Motor neuron (in vitro differentiated cells): ENCODE measurements at places on chromosomes 3 and 15.
A peak's percentile ranks its signal among the peaks of the same experiment; 100 is the strongest.

- no peak for ATAC-seq
These were observed 57.9 kb downstream of the RASA2 start for GRCh38 chr3:141544697-141545096.

- no peak for ATAC-seq
These were observed 33.8 kb downstream of the NR1I2 start for GRCh38 chr3:119815716-119816115.

GRCh38 chr3:197023241-197023997, 6.2 kb downstream of the MELTF start:
- ATAC-seq = peak; percentile 52

GRCh38 chr3:155184011-155184410, 103.9 kb downstream of the MME start:
- ATAC-seq = no peak

DNA sequence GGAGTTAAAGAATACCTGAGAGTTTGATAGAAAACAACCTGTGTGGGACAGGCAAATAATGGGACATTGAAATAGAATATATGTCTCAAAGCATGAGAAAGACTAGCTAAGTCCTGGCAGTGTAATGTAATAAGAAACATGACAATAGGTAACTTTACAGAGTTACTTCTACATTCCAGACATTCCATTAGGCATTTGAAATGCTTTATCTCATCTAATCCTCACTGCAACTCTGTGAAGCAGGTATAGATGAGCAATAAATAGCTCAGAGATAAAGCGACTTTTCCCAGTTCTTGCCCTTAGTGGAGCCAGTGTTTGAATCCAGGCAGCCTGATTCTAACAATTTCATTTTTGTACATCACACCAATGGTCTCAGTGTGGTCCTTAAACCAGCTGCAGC, 76.8 kb downstream of the CPNE4 start:
- no peak for ATAC-seq

DNA sequence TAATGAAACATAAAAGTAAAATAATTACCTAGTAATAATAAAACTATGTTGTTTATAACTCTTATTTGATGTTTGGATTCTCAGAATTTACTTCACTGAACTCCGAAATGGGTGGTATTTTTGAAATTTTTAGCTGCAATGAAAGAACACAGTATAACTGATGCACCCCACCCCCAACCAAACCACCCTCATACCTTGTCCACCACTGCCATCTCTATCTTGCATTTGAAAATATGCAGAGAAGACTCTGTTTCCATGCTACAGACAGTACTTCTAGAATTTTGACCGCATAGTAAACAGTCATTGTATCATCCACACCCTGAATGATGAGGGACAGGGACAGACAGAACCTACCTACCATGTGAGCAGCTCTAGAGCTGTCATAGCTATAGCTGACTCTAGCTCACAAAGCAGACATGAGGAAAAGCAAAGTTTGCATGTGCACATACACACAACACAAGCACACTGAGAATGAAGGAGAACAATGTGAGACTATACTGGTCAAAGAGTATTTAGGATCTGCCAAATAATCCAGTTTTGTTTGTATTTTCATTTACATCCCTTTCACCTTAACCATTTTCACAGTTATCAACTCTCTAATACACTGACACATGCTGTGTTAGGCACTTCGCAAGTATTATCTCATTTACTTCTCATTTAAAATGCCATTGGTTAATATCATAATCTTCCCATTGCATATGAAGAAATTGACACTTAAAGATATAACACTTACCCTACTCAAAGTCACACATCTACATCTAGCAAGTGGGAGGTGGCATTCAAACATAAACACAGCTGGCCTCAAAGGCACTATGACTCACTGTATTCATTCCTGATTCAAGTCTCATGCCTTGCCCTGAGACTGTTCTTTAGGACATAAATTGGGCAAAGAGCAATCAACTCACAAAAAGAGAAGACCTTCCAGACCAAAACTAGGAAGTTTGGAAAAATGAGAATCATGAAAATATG, 1014.7 kb upstream of the CFAP20DC start:
- no peak for ATAC-seq

GRCh38 chr3:120457827-120458226, 7.0 kb upstream of the FSTL1 start:
- no peak for ATAC-seq

DNA sequence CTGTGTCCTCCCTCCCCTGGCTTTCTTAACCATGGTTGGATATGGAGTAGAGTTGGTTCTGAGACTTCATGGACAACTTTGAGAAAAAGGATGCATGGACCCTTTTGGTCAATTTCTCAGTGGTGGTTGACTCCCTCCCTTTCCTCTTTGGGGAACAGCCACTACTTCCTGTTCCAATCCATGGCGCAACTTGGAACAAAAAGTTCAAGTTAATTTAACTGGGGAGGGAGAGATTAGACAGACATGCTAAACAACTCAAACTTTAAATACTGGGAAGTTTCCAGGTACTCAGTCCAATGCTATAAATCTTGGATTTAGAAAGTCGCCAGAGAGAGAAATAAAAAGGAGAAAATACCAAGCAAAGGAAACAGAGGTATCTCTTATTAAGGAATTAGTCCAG, 202.2 kb downstream of the PDZRN3 start:
- ATAC-seq = no peak
